ENCODE measurements at places on chromosomes 4 and X. TPM values are rescaled to one million over a fixed set of nuclear protein-coding genes. Genes with fewer than 3 reads are reported as not detected.

GRCh38 chr4:67911638-67912037 lies 27.8 kb upstream of the TMPRSS11D start:
- DNase-seq, result no peak

GRCh38 chrX:123960956-123961267 lies 594 bp upstream of the STAG2 start:
- no peak for DNase-seq

The FAM184B gene
- not detected for total RNA-seq

The SPANXA1 gene
- total RNA-seq, result not detected

GRCh38 chr4:5746829-5747737 lies 36.1 kb downstream of the EVC start:
- DNase-seq, result no peak

- DNase-seq, result no peak
These were observed 146.8 kb upstream of the IL1RAPL2 start for GRCh38 chrX:104419211-104419610.

The TRIM60 gene
- total RNA-seq, result not detected

DNA sequence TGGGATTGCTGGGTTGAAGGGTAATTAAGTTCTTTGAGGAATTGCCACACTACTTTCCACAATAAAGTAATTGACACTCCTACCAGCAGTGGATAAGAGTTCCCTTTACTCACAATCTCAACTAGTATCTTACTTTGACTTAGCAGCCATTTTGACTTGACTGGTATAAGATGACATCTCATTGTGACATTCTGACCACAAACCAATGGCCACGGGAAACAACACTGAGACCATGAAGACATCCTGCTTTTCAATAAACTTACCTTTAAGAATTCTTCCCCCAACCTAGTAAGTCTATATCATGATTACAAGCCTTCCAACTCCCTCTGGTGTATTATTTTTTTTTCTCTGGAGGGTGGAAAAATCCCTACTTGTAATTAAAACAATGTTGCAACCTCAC lies 66.9 kb upstream of the WDR1 start:
- DNase-seq, result no peak
